Ascending aorta (tissue), 2 donors: ENCODE measurements at places on chromosomes 3 and 15. TPM values are rescaled to one million over a fixed set of nuclear protein-coding genes. Genes with fewer than 3 reads are reported as not detected.

DNA sequence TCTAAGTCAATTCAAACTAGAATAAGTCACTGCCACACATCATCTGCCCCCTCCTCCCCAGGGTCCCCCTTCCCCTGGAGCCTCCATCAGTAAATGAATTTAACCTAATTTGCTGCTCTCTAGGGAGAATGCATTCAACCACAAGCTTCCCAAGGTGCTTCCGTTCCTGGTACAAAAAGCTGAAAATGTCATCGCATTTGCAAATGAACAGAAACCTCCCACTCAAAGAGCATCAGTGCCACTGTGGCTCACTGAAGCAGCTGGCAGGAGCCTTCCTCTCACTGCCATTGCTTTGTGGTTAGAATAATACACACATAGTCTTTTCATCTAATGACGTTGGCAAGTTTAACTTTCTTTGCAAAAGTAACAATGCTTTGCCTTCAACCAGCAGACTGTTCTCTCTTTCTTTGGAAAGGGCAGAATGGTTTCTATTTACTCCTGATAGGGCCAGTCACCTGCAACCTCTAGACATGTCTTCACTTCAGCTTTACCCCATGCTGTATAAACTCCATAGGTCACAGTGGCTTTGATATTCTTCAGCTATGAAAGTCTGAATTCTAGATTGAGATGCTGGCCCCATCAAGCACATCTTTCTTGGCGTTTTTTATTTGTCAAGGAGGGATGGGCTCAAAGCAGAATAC, 238.1 kb downstream of the CPNE4 start:
- H3K27me3 ChIP-seq = no peaks in the 10 kb centered on the region
- H3K4me1 ChIP-seq = no peaks in the 10 kb centered on the region
- DNase-seq = no peak
- no peaks in the 10 kb centered on the region for H3K36me3 ChIP-seq

Gene ALDH1A2
- 9.3 TPM for total RNA-seq

Gene RETNLB
- total RNA-seq = not detected

GRCh38 chr3:24027946-24028345, 82.9 kb downstream of the NR1D2 start:
- H3K27ac ChIP-seq = no peak overlapping the region
- DNase-seq = no peak
- no peaks in the 10 kb centered on the region for H3K27me3 ChIP-seq
- no peaks in the 10 kb centered on the region for H3K36me3 ChIP-seq
- H3K4me3 ChIP-seq = no peak overlapping the region
- H3K4me1 ChIP-seq = no peaks in the 10 kb centered on the region

- no peaks in the 10 kb centered on the region for H3K27me3 ChIP-seq
- no peak for DNase-seq
- no peaks in the 10 kb centered on the region for H3K4me1 ChIP-seq
- no peak overlapping the region for H3K27ac ChIP-seq
- H3K4me3 ChIP-seq = no peak overlapping the region
Measured at GRCh38 chr3:157786618-157787017, 283.4 kb upstream of the VEPH1 start.

DNA sequence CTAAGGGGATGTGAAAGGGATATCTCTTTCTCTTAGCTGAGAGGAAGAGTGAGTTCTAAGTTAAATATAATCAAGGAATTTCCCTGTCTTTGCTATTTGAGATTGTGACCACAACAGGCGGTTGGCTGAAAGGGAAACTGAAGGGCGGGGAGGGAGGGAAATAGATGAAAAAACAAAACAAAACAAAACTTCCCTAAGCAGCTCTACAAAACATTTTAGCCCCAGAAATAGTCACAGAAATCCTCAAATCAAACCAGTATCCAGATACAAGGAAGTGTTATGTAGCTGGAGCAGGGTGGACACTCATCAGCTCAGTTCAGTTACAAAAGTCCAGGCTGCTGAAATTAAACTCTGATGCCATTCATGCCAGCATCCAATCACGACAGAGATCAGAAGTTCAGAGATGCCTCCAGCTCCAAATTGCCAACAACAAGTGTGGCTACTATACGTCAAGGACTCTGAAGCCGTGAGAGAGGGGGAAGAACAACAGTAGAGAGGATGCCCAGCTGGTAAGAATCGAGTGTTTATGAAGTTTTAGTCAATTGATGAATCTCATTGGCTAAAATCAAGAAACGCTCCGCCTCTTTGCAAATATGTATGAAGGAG, 319 bp upstream of the TP63 start:
- no peaks in the 10 kb centered on the region for H3K27me3 ChIP-seq
- H3K36me3 ChIP-seq = no peaks in the 10 kb centered on the region
- no peak for DNase-seq

DNA sequence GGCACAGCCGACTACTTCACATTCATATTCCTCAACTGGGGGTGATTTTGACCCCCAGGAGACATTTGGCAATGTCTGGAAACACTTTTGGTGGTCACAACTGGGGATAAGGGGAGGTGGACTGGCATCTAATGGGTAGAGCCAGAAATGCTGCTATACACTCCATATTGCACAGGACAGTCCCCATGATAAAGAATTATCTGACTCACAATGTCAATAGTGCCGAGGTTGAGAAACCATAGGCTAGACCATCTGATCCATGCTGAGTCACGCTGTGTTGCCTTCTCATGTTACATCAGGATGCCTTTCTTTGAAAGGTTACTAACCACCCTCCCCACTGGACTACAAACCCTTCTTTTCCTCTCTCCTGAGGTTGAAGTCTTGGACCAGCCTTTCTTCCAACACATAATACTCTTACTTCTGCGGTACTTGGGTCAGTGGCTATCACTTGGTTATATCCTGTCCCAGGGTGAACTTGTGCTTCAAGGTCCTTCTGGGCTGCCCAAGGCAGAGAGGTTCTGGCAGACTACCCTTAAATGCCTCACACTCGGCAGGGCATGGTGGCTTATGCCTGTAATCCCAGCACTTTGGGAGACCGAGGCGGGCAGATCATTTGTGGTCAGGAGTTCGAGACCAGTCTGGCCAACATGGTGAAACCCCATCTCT, 68.8 kb downstream of the CTNNB1 start:
- no peak for DNase-seq
- no peaks in the 10 kb centered on the region for H3K27me3 ChIP-seq
- H3K4me3 ChIP-seq = no peak overlapping the region
- no peaks in the 10 kb centered on the region for H3K4me1 ChIP-seq

DNA sequence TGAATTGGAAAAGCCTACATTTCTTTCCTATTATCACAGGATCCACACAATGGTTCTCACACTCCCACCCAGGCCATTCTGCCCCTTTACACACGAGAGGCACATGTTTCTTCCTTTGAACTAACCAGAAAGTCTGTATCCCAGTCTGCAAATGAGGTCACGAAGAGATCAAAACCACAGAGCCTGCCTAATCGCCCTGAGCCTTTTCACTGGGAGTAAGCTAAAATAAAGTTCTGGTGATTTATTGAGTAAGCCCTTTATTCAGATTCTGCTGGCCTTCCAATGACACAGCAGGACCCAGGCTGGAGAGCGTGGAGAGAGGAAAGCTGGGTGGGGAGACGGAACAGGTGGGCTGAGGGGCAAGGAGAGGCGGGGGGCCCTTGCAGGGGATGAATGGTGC, 78.7 kb downstream of the ATP1B3 start:
- DNase-seq = no peak
- H3K27ac ChIP-seq = no peak overlapping the region
- H3K4me1 ChIP-seq = no peaks in the 10 kb centered on the region
- H3K36me3 ChIP-seq = peaks cover 17% of the 10 kb centered on the region
- H3K27me3 ChIP-seq = no peaks in the 10 kb centered on the region

DNA sequence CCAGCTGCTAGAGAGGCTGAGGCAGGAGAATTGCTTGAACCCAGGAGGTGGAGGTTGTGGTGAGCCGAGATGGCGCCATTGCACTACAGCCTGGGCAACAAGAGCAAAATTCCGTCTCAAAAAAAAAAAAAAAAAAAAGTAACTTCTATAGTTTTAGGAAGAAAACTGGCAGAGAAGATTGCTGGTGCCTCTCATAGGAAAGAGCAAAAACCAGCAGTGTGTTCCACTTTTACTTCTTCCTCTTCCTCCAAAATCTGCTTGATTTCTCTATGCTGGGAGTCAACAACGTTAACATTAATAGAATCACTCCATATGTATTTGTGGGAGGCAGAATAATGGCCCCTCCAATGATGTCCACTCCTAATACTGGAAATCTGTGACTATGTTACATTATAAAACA, 12.5 kb upstream of the NR1D2 start:
- no peak for DNase-seq
- no peak overlapping the region for H3K4me3 ChIP-seq
- H3K36me3 ChIP-seq = no peaks in the 10 kb centered on the region

Gene ETV5
- 15.8 TPM for total RNA-seq

GRCh38 chr3:176650478-176650877, 546.8 kb downstream of the TBL1XR1 start:
- H3K36me3 ChIP-seq = no peaks in the 10 kb centered on the region
- H3K4me3 ChIP-seq = no peak overlapping the region
- DNase-seq = no peak

Gene ABI3BP
- total RNA-seq = 54.2 TPM

Gene ERICH6
- total RNA-seq = not detected

DNA sequence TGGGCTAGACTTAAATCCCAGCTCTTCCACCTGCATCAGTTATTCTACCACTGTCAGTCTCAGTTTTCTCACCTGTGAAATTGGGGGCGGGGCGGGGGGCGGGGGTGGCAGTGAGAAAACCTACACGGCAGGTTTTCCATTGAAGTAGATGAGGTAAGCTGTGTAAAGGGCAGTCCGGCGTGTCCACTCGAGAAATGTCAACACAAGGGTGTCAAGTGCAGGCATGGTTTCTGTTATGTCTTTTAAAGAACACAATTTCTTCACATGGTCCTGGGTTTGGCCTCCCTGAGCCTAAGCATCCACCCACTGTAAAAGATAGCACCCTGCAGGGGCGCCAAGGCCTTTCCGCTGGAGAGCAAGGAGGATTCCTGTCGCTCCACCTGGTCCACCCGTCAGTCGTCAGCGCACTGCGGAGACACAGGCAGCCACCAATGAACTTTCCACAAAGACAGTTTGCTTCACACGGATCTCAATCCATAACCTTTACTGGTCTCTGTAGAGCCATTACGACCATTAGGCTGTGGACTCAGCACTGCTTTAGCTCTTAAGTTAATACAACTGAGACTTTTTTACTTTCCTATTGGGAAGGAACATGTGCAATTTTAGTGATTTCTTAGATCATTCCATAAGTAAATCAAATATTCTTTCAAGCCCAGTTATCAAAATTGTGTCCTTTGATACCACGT, 99.5 kb upstream of the FOXB1 start:
- H3K27ac ChIP-seq = no peak overlapping the region
- DNase-seq = no peak
- H3K27me3 ChIP-seq = no peaks in the 10 kb centered on the region
- no peaks in the 10 kb centered on the region for H3K36me3 ChIP-seq
- H3K4me3 ChIP-seq = no peak overlapping the region

DNA sequence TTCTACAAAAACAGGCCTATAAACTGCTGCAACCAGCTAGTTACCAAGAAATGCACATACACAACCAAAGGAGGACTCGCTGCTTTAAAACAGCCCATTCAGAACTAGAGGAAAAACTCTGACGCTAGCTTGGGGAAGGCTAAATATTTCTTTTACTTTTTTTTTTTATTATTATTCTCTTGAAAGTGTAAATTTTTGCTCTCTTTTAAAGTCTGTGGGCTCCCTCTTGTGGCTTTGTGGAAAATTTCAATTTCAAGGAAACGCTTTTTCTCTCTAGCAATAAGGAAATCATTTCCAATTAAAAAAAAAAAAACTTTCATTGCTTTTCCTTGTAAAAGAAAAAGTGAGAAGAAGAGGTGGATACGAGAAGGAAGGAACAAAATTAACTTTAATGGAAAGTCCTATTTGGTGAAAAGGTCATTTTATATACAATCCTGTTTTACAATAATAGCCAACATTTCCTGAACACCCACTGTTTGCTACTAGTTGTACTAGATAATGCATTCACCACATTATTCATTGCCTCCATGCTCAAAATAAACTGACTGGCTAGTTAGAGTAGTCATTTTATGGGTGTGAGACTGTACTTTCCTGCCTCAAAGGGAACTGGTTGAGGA, 51.2 kb upstream of the SAMMSON start:
- H3K4me3 ChIP-seq = no peak overlapping the region
- DNase-seq = no peak
- no peaks in the 10 kb centered on the region for H3K27me3 ChIP-seq
- H3K36me3 ChIP-seq = peaks cover 20% of the 10 kb centered on the region
- H3K27ac ChIP-seq = peak overlapping the region; percentile 24

Gene COL6A5
- total RNA-seq = not detected

Gene DYNLT2B
- not detected for total RNA-seq

Gene DNAH12
- not detected for total RNA-seq

DNA sequence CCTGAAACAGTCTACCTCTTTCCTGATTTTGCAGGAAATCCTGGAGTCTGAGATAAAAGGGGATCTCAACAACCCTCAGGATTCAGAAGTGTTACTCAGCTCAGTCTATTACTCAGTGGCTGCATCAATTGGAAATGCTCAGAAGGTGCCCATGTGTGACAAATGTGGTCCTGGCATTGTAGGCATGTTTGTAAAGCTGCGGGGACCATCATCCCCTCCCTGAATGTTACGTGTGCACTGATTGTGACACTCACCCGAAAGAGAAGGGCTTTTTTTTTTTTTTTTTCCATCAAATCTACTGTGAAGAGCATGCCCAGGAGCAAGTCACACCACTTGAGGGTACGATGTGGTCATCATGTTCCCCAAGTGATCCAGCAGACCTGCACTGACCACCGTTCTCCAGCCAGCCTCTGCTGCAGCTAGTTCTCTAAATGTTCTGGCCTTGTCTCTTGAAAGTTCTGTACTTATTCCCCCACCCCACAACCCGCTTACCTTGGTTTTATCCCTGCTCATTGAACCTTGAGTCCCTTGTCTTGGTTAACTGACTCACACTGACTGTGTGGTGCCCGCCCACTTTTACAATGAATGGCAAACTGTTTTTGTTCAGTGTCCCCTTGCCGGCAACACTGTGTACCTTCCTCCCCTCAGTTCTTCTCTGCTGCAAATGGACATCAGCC, 19.8 kb downstream of the ST3GAL6 start:
- H3K27me3 ChIP-seq = no peaks in the 10 kb centered on the region
- peaks cover 66% of the 10 kb centered on the region for H3K4me1 ChIP-seq
- H3K36me3 ChIP-seq = no peaks in the 10 kb centered on the region

Gene RHCG
- 0.43 TPM for total RNA-seq

GRCh38 chr3:26799679-26800317, 177.2 kb downstream of the LRRC3B start:
- no peak overlapping the region for H3K27ac ChIP-seq
- no peaks in the 10 kb centered on the region for H3K4me1 ChIP-seq
- no peak for DNase-seq
- no peak overlapping the region for H3K4me3 ChIP-seq
- H3K36me3 ChIP-seq = no peaks in the 10 kb centered on the region

DNA sequence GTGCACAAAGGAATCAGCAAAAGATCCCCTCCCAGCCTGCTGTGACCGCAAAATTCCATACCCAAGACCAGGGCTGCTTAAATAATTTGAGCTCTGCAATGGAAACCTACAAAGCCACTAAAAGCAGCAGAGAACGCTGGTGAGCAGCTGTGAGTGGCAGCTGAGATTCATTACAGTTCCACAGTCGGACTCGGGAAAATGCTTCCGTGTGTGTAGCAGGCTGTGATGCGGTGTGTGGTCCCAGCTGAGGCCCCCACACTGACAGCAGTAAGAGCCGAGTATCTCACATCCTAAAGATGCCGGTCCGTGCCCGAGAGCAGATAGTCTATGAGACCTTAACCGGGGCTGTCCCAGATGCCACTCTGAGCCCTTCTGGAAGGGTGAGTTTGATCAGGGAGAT, 37.4 kb downstream of the TM2D3 start:
- no peak for DNase-seq
- no peaks in the 10 kb centered on the region for H3K27me3 ChIP-seq
- no peak overlapping the region for H3K4me3 ChIP-seq
- peak overlapping the region; percentile 55 for H3K27ac ChIP-seq
